ENCODE measurements at places on chromosomes 2 and 18.

DNA sequence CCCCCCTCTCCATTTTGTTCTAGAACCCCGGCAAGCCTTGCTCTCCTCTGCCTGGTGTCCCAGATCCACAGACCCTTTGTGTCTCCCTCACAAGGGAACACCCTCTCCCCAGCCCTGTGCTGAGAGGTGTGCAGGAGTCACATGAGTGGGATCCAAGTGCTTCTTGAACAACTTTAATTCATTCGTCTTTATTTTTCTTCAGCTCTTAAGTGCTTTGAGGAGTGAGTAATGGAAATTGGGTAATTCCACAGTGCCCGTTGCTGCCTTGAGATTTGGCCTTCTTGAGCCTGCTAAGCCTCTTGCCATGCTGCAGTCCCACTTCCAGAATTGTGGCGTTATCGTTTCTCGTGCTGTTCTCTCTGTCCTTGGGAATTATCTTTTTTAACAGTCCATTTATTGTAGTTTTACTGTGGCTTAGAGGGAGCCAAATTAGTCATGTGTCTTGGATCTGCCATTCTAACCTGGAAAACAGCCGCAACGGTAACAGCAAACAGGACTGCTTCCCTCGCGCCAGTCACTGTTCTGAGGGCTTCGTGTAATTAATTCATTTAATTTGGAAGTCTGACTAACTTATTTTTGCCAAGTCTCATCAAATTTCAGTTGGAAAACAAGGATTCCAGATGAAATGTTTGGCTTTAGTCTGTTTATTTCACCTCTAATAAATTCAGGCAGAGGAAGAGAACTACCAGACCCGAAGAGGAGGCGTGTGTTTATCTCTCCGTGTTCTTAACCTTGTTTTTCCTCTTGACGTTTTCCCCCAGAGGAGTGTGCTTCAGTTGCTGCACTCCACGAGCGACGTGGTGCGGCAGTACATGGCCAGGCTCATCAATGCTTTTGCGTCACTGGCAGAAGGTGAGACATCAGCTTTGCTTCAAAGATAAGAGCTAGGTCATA, 72.0 kb downstream of the ARMC9 start:
- no peak for DNase-seq

DNA sequence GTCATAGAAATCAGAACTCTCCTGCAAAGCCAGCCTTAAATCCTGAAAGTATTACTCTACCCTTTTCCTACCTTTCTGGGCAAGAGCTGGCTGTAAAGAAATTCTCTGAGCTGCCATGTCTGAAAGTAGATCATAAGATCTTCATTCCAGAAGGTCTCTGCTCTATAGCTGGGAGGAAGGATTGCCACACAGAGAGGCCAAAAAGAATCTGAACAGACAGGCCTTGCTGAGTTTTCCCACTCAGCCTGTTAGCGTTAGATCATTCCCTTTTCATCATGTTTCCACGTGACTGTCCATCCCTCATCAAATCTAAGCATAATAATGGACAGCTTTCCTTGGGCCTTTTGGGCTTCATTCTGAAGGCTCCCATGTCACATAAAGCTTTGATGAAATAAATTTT, 43.2 kb upstream of the FHL2 start:
- DNase-seq, result no peak

- DNase-seq, result no peak
Measured at GRCh38 chr18:76213991-76214390, 281.1 kb downstream of the ZNF516 start.

- no peak for DNase-seq
Measured at GRCh38 chr2:203996692-203997091, 60.1 kb downstream of the ICOS start.

- no peak for DNase-seq
Measured at GRCh38 chr2:2879781-2880180, 497.8 kb downstream of the EIPR1 start.

GRCh38 chr2:237441605-237442274, 27.8 kb upstream of the COL6A3 start:
- no peak for DNase-seq
